NCI-H1436 treated with DMSO at 0.1 percent for 48 hours (cell line): ENCODE measurements at places on chromosomes 11 and 22.

DNA sequence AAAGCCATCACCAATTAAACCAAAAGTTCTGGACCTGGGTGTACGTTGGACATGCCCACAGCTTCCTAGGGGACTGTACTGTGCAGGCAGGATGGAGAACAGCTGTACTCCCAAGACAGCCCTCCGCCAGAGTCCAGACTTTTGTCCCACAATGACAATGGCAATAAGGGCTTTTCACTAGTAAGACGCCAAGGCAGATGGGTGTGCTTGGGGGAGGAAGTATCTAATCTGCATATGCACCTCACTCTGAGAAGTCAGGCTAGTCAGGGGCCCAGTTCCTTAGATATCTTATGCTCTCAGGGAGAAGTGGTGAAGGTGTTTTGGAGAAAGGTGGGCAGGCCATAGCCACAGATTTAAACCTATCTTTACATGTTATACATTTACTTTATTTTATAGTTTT lies 85.1 kb upstream of the USP47 start:
- DNase-seq, result no peak

- no peak for DNase-seq
Measured at GRCh38 chr11:27353593-27354358, 9.2 kb downstream of the CCDC34 start.

DNA sequence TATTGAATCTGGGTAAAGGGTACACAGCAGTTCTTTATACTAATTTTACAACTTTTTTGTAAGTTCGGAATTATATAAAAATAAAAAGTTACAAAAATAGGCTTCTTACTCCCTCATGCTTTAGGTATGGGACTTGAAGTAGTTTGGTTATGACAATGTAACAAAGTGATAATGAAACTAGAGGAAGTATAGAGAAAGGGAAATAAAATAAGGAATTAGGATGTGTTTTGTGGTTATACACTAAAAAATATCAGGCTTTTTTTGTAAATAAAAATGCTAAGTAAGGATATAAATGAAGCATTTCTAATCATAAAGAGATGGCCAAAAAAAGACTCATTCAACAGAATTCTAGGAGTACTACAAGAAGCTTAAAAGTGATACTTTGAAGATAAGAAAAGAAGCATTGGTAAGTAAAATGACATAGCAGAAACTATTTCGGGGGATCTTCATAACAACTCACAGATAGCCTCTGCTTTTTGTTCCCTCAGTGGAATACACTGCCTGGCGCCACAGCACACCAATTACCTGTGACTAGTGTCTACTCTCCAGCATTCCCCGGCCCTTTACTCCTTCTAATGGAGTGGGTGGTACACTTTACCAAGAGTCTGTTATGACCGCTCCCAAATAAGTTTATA lies 322.7 kb upstream of the PITPNB start:
- no peak for DNase-seq

DNA sequence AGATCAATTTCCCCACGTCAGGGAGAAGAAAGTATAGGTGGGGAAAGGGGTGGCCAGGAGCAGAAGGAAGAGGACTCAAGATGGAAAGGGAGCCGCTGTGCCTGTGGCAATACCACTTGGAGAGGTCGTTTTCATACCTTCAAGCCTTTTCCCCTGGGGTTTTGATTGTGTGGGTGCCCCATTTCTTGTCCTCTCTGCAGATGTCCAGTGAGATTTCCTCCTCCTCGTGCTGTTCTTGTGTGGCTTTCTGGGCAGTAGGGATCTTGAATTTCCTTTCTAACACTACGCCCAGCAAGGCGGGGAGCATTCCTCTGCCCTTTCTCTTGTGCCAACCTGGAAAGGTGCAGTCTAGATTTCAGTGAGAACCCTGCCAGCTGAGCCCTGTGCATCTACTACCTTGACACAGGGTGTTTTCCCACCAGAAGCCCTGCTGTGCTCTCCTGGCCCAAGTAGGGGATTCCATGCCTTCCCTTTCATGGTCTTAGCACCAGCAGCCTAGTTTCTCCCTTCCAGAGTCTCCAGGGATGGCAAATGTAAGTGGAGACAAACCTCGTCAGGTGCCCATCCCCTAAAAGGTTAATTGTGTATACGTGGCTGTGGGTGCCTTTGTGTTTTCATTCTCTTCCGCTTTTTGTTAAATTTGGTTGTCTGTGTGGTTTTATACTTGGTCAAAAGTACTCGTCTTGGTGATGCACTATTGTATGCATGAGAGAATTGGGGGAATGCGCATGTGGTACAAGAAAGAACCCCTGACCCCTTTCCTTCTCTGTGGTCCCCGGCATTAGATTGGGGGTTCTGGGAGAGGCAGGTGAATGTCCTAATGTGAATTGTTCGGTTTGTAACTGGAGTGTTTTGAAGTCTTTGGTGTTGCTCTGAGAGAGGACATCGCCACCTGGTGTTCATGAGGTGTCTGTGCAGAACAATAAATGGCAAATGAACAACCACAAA lies 71.4 kb upstream of the MPEG1 start:
- DNase-seq, result peak; percentile 6

- no peak for DNase-seq
Measured at GRCh38 chr11:69593851-69594250, 47.1 kb upstream of the CCND1 start.
